ENCODE measurements at places on chromosomes 4 and X.

DNA sequence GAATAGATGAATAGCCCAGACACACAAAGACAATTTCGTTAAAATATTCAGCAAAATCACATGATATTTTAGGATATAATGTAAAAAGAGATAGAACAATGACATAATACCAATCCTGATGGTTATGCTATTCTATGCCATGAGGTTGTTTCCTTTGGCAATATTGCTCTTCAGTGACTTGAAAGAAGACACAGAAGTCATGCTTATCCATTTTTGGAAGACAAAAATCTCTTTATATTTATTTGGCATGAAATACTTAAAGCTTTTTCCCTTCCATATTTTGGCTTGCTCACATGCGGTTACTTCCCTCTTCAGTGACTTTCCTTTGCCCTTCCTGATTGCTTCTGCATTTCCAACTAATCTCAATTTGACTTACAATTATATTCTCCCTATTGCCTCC is 314.8 kb downstream of the IQCM start:
- H3K27ac ChIP-seq: no peak overlapping the region
- no peaks in the 10 kb centered on the region for H3K27me3 ChIP-seq
- no peak for DNase-seq
- no peaks in the 10 kb centered on the region for H3K4me1 ChIP-seq
- H3K4me3 ChIP-seq: no peak overlapping the region

DNA sequence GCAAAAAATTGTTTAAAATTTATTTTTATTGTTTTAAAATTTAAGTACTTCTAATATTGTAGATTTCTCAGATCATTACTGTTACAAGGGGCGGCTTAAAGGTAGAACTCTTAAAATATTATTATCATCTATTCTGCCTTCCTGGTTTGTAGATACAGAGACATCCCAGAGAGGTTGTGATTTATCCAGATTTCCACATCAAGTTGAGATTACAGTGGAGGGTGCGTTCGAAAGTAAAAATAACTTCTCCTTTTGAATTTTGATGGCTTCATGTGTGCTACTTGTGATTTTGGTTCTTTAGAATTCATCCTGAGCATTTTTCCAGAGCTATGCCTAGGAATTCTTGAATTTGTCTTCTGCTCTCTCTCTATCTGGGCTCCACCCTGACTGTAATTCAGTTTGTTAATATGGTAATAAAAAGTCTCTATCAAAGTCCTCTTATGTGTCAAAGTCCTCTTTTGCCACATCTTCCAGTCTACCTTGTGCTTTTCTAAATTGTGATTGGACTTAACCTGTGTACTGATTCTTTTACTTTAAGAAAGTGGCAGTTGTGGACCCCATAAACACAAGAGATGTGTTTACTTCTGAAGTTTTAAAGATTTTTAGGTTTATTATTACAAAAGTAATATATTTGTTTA is 37.2 kb downstream of the CLCN3 start:
- H3K4me3 ChIP-seq: no peak overlapping the region
- peaks cover 7% of the 10 kb centered on the region for H3K36me3 ChIP-seq
- H3K4me1 ChIP-seq: peaks cover 14% of the 10 kb centered on the region
- DNase-seq: no peak
- H3K27ac ChIP-seq: no peak overlapping the region

- H3K4me1 ChIP-seq: no peaks in the 10 kb centered on the region
- H3K4me3 ChIP-seq: no peak overlapping the region
- H3K27ac ChIP-seq: no peak overlapping the region
These were observed 49.7 kb upstream of the DHRSX start for GRCh38 chrX:2550328-2551020.

DNA sequence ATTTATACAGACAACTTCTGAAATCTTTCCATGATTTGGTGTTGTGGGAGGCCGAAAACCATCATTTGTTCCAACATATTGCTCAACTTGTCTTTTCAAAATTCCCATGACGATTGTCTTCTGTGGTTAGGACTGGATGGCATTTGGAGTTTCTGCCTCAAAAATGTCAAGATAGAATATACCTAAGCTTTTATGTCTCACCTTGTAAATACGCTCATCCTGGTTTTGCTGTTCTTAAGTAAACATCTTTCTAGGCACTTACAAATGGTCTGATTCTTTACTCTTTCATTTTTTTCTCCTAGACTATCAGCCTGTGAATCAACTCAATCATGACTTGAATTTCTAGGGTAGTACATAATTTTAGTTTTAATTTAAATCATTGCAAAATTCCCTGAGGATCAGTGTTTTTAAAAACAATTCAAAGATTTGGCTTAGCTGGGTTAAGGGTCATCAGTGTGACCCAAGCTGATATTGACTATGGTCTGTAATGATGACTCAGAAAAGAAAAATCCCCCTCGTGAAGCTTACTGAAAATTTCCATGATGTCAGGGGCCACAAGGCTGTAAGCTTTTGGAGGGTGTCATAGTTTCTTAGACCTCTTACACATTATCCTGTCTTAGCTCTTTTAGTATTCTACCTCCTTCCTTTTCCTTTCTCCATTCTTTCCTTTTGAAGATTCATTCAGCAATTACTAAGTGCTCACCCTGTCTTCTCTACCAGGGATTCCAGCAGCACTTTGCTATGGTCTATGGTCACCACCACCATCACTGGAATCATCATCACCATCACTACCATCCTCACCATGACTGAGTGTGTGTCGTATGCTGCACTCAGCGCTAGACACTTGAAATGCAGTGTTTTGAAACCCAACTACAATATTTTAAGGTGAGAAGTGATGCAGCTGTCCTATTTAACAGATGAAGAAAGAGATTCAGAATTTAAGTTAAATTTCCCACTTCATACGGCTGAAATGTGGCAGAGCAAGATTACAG is 124.4 kb downstream of the CPE start:
- DNase-seq: no peak
- no peaks in the 10 kb centered on the region for H3K36me3 ChIP-seq
- no peak overlapping the region for H3K27ac ChIP-seq

DNA sequence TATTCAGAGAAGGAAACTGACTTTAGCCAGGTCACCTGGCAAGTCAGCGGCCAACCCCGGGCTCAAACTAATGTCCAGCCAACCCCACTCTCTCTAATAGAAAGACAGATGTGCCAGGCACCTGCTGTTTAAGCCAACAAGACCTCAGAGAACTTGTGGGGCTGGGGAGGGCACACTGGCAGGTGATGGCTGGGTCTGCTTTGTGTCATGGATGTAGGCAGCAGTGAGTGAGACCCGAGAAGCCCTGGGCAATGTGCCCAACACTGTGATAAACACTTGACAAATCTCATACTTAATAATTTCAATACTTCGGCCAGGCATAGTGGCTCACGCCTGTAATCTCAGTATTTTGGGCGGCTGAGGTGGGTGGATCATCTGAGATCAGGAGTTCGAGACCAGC is 9.0 kb upstream of the CD99L2 start:
- H3K4me1 ChIP-seq: no peaks in the 10 kb centered on the region
- H3K36me3 ChIP-seq: no peaks in the 10 kb centered on the region
- no peak overlapping the region for H3K27ac ChIP-seq
- no peaks in the 10 kb centered on the region for H3K27me3 ChIP-seq
- no peak for DNase-seq

DNA sequence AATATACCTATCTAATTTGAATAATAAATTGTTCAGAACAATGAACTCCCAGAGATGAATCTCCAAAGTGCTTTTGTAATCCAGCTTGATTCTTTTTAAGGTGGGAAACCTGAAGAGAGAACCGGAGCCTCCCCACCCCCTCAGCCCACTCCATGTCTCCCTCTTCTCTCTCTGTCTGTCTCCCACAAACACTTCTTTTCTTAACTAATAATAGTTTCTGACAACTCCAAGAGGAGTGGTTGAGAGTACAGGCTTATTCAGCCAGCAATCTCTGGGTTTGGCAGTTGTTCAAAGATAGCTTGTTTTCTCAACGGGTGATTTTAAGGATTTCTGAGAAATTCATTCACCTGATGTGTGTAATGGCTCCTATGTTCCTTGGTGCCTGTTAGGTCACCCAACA is 23.4 kb downstream of the PPP4R3C start:
- H3K4me1 ChIP-seq: no peaks in the 10 kb centered on the region
- H3K36me3 ChIP-seq: no peaks in the 10 kb centered on the region
- no peak for DNase-seq
- H3K27ac ChIP-seq: no peak overlapping the region
- H3K27me3 ChIP-seq: no peaks in the 10 kb centered on the region

GRCh38 chr4:134883831-134884449 is 682.4 kb upstream of the PABPC4L start:
- DNase-seq: no peak
- no peak overlapping the region for H3K4me3 ChIP-seq
- H3K27me3 ChIP-seq: no peaks in the 10 kb centered on the region

GRCh38 chrX:39661116-39661907 is 436.4 kb downstream of the BCOR start:
- H3K27ac ChIP-seq: no peak overlapping the region
- no peak overlapping the region for H3K4me3 ChIP-seq
- H3K4me1 ChIP-seq: no peaks in the 10 kb centered on the region
- no peaks in the 10 kb centered on the region for H3K27me3 ChIP-seq
- no peak for DNase-seq

DNA sequence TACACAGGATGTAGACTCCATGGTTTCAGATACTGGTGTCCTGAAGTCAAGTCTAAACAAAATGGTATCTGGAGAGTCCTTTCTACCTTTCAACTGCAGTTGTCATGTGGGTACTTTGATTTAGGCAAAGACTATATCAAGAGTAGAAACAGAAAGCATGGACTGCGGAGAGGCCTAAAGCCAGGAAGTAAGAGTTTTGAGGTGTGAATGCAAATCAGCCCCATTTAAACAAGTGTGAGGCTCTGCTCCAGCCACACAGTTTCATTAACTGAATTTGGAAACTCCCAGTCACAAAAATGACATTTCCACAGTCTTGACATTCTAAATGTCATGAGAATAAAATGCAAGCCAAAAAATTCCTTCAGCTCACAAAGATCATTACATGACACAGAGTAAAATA is 87.2 kb upstream of the MCF2 start:
- peaks cover 30% of the 10 kb centered on the region for H3K36me3 ChIP-seq
- no peak for DNase-seq
- H3K27me3 ChIP-seq: no peaks in the 10 kb centered on the region
- H3K4me1 ChIP-seq: no peaks in the 10 kb centered on the region
- H3K4me3 ChIP-seq: no peak overlapping the region

DNA sequence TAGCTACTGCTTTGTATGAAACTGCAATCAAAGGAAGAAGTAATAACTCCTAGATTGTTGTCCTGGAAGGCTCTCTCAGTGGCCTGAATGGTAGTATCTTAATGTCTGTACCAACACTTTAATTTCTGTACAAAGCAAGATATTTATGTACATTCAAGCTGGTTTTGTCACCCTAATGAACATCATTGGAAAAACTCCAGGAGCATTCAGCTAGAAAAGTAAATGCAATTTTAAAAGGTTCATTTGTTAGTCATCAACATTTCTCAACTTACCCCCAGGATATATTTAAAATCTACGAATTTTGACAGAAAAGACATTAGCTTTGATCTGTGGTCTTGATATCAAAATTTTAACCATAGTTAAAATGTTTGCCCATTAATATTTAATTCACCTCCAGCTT is 80.0 kb upstream of the FGF13 start:
- H3K27me3 ChIP-seq: no peaks in the 10 kb centered on the region
- H3K4me3 ChIP-seq: no peak overlapping the region
- DNase-seq: no peak

GRCh38 chr4:8730159-8730558 is 137.6 kb downstream of the CPZ start:
- H3K4me3 ChIP-seq: no peak overlapping the region
- no peaks in the 10 kb centered on the region for H3K27me3 ChIP-seq
- no peaks in the 10 kb centered on the region for H3K36me3 ChIP-seq
- no peak for DNase-seq
- H3K27ac ChIP-seq: no peak overlapping the region
- H3K4me1 ChIP-seq: no peaks in the 10 kb centered on the region

- no peak overlapping the region for H3K27ac ChIP-seq
- no peak overlapping the region for H3K4me3 ChIP-seq
- no peak for DNase-seq
- no peaks in the 10 kb centered on the region for H3K4me1 ChIP-seq
- no peaks in the 10 kb centered on the region for H3K27me3 ChIP-seq
- H3K36me3 ChIP-seq: no peaks in the 10 kb centered on the region
These were observed 7.7 kb downstream of the GLOD5 start for GRCh38 chrX:48769230-48769629.

GRCh38 chr4:150720973-150721518 is 139.1 kb downstream of the MAB21L2 start:
- peaks cover 22% of the 10 kb centered on the region for H3K36me3 ChIP-seq
- no peak overlapping the region for H3K4me3 ChIP-seq
- DNase-seq: no peak
- H3K27me3 ChIP-seq: no peaks in the 10 kb centered on the region
- H3K27ac ChIP-seq: no peak overlapping the region

DNA sequence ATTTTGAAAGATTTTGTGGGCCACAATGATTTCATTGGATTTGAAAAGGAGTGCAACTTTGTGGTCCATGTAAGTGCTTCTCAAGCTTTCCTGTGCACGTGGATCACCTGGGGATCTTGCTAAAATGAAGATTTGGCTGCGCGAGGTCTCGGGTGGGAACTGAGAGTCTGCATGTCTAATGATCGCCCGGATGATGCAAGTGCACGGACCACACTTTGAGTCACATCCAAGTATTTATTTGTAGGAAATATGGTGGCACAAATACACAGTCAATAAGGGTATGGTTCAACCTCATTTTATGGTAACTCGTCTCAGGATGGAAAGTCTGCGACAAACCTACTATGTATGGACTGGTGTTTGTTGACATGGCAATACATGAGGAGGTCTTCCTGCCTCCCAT is 899 bp downstream of the BMX start:
- no peak overlapping the region for H3K27ac ChIP-seq
- no peak for DNase-seq
- no peak overlapping the region for H3K4me3 ChIP-seq
- H3K4me1 ChIP-seq: no peaks in the 10 kb centered on the region

GRCh38 chr4:33494150-33494549 is 2750.2 kb downstream of the ARAP2 start:
- no peak overlapping the region for H3K4me3 ChIP-seq
- peaks cover 3% of the 10 kb centered on the region for H3K4me1 ChIP-seq
- no peak for DNase-seq

GRCh38 chr4:87227751-87228151 is 7.3 kb upstream of the KLHL8 start:
- no peak for DNase-seq
- H3K27me3 ChIP-seq: peaks cover 4% of the 10 kb centered on the region
- no peak overlapping the region for H3K27ac ChIP-seq
- no peaks in the 10 kb centered on the region for H3K4me1 ChIP-seq

GRCh38 chrX:19555683-19556082 is 40.4 kb upstream of the MAP3K15 start:
- H3K36me3 ChIP-seq: peaks cover 26% of the 10 kb centered on the region
- no peaks in the 10 kb centered on the region for H3K27me3 ChIP-seq
- H3K4me3 ChIP-seq: no peak overlapping the region
- H3K27ac ChIP-seq: no peak overlapping the region

- H3K27me3 ChIP-seq: no peaks in the 10 kb centered on the region
- no peak overlapping the region for H3K4me3 ChIP-seq
- no peaks in the 10 kb centered on the region for H3K36me3 ChIP-seq
- no peak for DNase-seq
- H3K4me1 ChIP-seq: no peaks in the 10 kb centered on the region
These were observed 615.0 kb downstream of the TMA16 start for GRCh38 chr4:164109503-164109902.

- H3K4me3 ChIP-seq: no peak overlapping the region
- H3K4me1 ChIP-seq: no peaks in the 10 kb centered on the region
- H3K27ac ChIP-seq: no peak overlapping the region
- no peaks in the 10 kb centered on the region for H3K36me3 ChIP-seq
These were observed 200.9 kb upstream of the PSAPL1 start for GRCh38 chr4:7635445-7636239.

Data from CD4-positive, CD25-positive, alpha-beta regulatory T cell (primary cell).